ENCODE measurements at places on chromosomes 16 and 17.

DNA sequence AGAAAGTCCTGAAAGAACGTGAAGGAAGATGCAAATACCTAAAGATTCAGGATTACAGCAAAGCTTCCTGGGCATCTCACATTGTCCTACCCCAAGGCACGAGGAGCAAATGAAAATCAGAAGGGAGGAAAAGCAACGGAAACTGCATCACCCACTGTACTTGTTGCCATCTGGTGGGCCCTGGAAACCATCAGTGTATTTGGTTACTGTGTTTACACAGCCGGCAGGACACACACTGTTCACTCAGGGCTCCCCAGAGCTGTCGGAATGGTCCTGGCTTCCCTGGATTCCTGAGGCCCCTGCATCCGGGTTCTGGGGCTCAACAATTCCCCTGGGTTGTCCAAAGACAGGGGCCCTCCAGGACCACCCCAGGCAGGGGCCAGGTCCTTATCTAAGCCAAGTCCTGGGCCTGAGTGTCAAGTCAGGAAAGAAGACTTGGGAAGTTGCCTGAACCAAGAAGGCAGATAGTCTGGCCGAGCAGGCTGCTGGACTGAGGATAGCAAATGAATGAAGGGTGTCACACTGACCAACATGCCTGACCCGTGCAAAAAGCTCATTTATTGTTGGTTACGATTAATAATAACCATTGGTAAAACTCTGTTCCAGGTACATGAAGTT, 52.8 kb downstream of the SOX9 start:
- no peak for DNase-seq

GRCh38 chr16:23407436-23408127, 45.4 kb downstream of the COG7 start:
- DNase-seq, result no peak

- no peak for DNase-seq
Observed at GRCh38 chr17:37214416-37214815, 161.4 kb upstream of the C17orf78 start.

- no peak for DNase-seq
Observed at GRCh38 chr16:29784157-29784556, 6.1 kb downstream of the ZG16 start.

GRCh38 chr16:48384520-48385252, 527 bp downstream of the SIAH1 start:
- DNase-seq, result peak; percentile 75

- DNase-seq, result no peak
Observed at GRCh38 chr17:77641718-77642117, 316.8 kb upstream of the TNRC6C start.

DNA sequence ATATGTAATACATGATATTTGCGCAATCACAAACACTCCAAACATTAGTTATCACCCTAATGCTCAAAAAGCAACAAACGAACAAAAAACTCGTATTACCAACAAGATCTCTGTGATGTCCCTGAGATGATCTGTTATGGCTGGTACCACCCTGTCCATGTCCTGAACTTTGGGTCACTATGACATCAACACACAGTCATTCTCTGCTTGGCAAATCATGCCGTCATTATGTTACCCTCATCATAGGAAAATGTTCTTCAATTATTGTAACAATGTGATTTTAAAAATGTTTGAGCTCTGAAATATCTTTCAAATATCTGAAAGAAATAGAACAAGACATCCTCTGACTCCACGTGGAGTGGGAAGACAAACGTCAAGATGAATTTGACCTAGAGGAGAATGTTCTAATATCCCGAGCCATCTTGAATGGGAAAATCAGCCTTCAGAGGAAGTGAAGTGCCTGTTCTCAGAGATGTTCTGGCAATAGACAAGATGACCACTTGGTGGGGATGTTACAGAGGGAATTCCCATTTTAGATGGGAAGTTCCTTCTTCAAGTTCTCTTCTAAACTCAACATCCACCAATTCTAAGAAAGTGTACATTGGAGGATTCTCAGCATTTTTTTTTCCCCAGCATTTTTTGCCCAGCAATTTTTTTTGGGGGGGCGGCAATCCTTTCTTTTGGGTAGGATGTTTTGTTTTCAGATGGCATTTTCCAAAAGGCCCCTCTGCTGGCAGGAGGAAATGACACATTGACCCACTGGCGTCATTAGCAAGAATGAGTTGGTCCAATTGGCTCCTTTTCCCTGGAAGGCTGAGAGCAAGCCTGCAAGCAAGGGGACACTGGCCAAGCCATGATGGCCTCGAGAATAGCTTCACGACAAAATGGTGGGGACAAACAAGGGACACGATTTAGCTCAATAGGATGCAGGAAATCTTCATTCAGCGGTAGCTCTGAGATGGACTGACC, 3.7 kb upstream of the HSD17B2 start:
- peak; percentile 54 for DNase-seq

DNA sequence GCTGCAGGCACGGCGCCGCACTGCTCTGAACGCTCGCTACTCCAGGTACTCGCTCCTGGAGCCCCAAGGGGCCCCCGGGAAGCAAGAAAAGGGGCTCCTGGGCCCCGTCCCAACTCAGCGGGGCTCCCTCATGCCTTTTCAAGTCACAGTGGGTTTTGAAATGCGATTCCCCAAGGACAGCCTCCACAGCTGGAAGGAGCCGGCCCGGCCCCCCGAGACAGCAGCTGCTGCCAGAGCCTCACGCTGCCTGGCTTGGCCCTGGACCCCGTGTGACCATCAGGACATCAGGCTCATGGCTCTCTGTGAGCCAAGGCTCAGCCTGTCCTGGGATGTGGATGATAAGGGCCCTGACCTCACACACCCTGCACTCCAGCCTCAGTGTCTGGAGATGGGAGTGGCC, 80.6 kb downstream of the LMF1 start:
- DNase-seq, result no peak

GRCh38 chr16:79089735-79090284, 510.7 kb downstream of the MAF start:
- peak; percentile 33 for DNase-seq

- DNase-seq, result no peak
Observed at GRCh38 chr17:3890082-3890877, 2.6 kb downstream of the CAMKK1 start.

- DNase-seq, result no peak
Observed at GRCh38 chr17:81409190-81409935, 14.1 kb downstream of the BAHCC1 start.

DNA sequence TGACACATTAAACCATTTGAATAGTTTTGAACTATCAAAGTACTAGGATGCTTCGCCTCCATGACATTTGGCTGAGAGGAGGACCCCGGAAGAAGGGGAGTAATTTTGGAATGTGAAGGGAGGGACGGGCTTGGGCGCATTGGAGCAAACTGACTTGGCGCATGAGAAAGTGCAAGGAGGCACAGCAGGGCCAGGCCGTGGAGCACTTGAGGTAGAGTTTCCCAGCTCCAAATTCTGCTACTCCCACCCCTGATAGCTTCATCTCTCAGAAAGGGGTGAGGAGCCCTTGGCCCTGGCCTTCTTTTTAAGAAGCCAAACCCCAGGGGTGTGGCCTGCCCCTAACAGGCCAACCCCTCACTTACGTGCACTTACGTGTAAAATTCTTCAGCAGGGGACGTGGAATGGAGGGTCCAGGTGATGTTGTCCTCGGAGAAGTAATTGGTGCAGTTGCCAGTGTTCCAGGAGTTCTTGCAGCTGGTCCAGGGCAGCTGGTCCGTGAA, 17.7 kb downstream of the SLC6A4 start:
- no peak for DNase-seq

DNA sequence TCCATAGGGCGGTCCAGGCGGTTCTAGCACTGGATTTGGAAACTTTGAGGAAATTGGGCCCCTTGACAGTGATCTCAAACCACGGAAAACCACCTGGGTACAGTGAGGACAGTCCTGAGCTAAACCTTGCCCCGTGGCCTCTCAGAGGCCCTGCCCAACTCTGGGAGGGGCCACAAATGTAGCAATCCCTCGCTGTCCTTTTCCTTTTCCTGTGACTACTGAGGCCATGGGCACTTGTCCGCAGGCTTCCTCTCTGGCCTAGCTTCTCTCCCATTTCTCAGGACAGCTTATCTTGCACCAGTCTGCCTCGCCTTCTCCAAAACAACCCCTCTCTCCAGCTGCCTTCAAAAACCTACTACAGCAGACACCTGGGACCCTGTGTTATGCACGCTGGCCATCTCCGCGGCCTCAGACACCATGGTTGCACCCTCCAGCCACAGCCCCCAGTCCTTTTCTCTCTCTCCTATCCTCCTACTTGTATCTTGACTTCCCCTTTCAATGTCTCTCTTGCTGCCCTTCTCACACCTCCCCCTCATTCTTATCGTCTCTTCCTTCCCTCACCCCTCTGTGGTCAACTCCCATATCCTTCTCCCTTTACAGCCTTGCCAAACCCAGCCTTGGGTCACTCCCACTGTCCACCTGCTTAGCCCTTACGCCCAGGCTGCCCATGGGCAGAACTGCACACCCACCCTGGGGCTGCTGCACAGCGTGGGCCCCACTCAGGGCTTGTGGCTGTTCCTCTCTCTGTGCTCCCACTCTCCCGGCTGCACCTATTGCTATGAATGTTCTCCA, 7.6 kb downstream of the SCPEP1 start:
- no peak for DNase-seq

- no peak for DNase-seq
Observed at GRCh38 chr16:81571592-81572385, 127.2 kb downstream of the CMIP start.

DNA sequence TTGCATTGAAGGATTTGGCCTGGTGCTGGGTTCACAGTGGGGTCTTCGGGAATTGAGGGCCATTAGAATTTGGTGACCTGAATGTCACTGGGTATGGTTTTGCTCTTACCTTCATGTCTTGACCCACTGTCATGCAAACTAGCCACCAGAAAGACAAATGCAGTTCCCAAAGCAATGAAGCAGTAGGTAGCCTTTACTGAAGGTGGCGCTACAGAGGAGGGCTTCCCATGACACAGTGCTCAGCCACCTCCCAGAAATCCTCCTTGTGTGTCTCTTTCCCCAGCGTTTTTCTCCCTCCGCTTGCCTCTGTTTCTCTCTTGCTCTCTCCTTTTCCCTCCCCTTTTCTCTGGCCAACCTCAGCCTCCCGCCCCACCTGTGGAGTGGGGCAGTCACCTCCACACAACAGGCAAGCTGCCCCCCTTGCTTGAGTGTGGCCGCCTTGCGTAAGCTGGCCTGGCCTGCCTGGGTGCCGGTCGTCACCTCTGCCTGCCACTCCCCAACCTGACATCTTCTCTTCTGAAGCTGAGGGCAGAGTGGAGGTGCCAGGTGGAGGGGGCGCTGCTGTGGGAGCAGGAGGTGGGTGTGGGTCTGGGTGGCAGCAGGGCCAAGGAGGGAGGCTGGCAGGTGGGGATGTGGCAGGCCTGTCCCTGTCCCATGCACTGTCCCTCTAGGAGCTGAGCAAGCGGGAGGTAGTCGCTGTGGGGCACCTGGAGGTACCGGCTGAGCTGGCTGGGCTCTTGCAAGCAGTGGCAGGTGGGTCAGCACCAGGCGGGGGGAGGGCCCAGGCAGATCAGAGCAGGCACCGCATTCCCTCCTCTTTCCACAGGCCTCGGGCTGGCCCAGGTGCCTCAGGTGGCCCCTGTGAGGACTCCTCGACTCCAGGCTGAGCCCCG, 34.7 kb downstream of the MYO15A start:
- no peak for DNase-seq

- no peak for DNase-seq
Observed at GRCh38 chr16:73210686-73211085, 162.8 kb upstream of the ZFHX3 start.

DNA sequence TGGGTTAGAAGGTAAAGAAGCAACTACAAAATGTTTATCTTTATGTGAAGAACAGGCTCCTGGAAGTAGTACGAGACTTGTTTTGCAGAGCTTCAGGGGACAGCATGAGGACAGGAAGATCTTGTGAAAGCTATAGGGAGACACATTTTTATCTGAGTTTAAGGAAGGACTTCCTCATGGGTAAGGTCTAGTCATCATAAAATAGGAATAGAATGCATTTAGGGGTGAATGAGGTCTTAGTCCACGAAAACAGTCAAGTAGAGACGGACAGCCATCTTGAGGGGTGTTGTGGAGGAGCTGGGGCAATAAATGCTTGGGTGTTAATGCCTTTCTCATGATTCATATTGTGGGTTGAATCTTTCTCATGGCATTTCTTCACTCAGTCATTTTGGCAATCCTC, 24.3 kb downstream of the KCNJ16 start:
- no peak for DNase-seq

DNA sequence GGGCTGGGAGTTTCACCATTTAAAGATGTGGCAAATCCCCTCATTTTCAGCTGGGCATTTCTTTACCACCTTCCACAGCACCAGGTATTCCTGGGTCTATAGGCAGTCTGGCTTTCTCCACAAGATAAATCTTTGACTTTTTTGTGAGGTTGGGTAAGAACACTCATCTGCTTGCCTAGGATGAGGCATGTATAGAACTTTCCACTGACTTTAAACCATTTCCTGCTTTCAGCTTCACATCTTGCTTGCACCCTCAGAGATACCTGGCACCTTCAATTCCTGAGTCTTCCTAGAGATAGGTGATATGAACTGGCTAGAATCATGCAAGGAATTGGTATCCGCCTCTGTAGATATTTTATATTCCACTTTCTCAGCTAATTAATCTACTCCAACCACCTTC, 27.9 kb downstream of the SMURF2 start:
- no peak for DNase-seq

DNA sequence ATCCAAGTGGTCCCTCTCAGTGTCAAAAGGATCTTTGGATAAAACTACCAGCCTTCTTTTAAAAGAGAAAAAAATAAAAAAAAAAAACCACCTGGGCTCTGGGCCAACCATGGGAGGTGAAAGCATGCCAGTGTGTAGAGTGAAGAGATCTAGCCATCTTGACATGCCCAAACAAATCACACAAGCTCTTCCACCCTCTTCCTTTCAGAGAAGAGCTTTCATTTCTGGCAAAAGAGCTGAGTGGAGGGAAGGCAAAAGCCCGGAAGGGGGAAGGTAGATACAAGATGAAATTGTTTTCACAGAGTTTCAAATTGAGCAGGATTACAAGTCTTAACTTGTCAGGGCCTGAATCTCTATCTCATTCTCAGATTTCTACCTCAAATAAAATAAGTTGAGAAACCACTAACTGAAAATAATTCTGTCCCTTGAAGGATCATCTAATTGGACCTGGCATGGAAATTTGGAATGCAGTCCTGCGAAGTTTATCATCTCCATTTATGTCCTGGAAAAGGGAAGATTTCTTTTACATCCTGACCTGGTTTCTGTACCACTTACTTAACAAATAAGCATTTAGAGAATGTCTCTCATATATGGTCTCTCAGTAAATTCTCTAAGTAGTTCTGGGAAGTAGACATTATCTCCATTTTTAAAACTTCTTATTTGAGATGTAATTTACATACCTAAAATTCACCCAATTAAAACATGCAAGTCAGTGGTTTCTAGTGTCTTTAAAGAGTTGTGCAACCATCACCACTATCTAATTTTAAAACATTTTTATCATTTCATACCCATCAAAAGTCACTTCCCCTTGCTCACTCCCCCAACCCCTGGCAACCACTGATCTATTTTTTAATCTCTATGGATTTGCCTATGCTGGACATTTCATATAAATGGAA, 93.7 kb downstream of the TANGO6 start:
- peak; percentile 4 for DNase-seq

DNA sequence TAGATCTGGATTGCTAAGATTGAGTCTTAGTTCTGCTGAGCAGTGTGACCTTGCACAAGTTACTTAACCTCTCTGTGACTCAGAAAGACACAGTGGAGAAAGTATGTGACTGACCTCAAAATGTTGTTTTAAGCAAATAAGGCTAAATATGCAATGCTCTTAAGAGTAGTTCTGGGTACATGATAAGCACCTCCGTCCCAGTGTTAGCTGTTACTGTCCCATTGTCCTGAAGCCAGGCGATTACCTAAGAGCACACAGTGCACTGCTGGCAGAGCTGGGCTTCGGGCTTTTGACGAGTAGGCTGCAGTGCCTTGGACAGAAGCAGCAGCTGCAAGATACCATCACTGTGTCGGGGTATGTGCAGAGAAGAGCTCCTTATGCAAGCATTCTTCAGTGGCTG, 32.7 kb upstream of the FOXF1 start:
- DNase-seq, result no peak

GRCh38 chr16:19559242-19559910, 3.9 kb downstream of the VPS35L start:
- peak; percentile 81 for DNase-seq

Measured in globus pallidus (tissue), 1 donor.